ENCODE measurements at places on chromosomes 16 and 17.

DNA sequence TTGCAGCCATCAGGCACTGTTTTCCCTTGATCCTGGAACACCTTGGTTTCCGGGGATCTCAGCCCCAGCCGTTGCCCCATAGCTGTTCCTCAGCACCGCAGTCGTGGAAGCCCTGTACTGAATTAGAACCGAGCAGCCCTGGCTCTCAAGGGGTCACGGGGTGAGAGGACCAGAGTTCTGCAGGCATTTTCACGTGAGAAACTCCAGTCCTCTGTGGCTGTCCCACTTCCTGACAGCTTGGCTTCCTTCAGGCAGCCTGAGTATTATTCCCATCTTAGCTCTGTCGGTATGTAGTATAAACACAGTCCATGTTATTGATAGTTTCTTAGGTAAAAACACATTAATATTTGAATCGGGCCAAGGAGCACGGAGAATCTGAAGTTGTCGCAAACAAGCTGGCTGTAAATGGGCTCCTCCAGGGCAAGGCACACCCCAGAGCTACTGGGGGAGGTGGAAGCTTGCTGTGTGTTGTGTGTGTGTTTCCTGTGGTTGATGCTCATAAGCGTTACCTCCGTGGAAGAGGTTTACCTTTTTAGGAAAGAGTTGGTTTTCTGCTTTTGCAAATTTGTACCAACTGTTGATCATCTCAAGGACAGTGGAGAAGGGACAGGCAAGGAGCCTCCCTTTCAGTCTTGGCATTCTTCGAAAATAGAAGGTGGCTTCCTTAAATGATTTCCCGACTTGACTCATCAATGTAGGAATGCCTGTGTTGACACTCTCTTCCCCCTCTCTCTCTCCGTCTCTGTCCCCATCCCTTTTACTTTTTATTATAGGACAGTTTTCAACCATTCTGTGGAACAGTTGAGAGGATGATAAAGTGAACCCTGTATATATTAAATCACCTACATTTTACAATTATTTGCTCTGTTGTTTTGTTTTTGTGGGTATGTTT, 208.9 kb upstream of the CHMP6 start:
- DNase-seq = peak; percentile 37

- peak; percentile 63 for DNase-seq
These were observed 5.7 kb downstream of the MATCAP1 start for GRCh38 chr16:67177743-67178699.

- DNase-seq = peak; percentile 55
These were observed 5.3 kb downstream of the RPL13 start for GRCh38 chr16:89565506-89566372.

- DNase-seq = no peak
These were observed 19.0 kb downstream of the MAP2K3 start for GRCh38 chr17:21303441-21304065.

- DNase-seq = no peak
These were observed 113.3 kb downstream of the CNTNAP4 start for GRCh38 chr16:76390476-76390875.

DNA sequence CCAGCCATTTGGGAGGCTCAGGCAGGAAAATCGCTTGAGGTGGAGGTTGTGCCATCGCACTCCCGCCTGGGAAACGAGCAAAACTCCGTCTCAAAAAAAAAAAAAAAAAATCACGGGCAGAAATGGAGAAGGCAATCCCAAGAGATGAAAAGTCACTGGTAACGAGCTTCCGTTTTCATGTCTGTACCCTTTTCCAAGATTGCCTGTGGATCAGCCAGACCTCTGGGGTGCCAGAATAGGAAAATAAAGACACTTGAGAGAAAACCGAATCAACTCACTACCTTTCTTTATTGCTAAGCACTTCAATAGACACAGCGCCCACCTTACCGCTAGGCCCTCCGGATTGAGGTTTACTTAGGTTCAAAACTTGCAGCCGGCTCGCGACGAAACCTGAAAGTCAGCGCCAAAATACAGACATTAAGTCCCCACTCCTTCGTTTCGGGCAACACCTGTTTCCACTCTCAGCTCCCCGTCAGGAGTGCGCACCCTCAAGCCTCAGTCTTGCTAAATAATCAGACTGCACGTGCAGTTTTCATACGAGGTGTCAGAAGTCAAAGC, 970 bp upstream of the TRAF7 start:
- DNase-seq = no peak

DNA sequence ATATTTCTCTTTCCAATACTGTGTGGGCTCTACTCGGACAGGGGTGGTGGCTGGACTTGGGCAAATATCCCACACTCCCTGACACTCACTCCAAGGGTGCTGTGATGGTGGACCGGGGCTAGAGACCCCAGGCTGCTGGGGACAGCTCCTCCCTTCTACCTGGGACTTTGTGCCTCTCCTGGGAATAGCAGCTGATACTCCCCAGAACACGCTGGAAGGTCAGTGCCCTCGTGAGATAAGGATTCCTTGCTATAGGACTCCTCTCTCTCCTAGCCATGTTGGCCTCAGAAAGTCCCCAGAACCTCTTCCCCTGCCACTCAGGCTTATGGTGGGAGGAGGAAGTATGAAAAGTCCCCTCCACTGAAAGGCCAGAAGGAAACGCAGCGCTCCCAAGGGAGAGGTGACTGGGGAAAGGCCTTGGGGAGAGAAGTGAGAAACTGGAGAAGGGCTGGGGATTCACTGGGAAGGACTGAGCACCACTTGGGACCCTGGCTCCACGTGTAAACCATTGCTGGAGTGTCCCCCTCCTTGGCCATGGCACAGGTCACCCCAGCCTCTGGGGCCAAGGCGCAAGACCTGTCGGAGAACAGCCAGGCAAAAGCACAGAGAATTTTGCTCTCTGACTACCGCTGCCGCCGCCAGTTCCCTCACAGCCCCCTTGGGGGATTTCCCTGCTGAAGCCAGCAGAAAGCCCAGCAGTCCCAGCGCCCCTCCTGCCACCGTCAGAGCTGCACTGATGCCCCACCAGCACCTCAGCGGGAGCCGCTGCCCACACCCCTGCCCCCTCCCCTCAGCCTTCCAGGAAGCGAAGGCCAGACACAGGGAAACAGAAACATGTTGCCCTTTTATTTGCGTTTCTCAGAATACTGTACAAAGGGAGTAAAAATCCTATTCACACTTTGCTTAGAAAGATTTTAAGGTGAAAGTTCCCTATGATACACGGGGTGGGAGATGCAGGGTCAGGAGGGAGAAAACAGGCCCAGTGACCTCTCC, 2.1 kb upstream of the GSDMB start:
- DNase-seq = peak; percentile 62

DNA sequence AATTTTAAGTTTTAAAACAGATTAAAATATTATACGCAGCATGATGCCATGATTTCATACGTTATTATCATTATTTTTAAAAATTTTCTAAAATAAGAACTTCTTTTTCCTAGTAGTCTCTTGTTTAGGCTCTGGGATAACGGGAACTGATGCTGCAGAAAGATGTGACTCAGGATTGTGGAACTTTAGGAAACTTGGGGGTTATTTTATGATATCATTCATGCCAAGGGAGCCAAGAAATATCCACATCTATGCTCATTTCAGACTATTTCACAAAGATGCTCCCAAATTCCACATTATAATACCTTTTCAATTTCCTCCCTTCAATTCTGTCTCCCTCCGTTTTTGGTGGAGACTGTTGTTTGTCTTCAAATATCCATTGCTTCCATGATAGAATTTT, 236.4 kb downstream of the HS3ST3A1 start:
- no peak for DNase-seq

All from stimulated activated CD4-positive, alpha-beta T cell treated with anti-CD3 and anti-CD28 coated beads, Interleukin-1b, Interleukin-23, amount 100 ng/mL, for 48 hours (primary cell).